ENCODE measurements at places on chromosomes 13 and 19. TPM values are rescaled to one million over a fixed set of nuclear protein-coding genes. Genes with fewer than 3 reads are reported as not detected.

Gene PTH2
- total RNA-seq, result not detected

Gene NPHS1
- total RNA-seq, result not detected

Gene KLK12
- total RNA-seq, result not detected

Gene OR10H5
- not detected for total RNA-seq

Gene GPI
- 111 TPM for total RNA-seq

Gene TMEM255B
- total RNA-seq, result 26.1 TPM

Gene SLC10A2
- total RNA-seq, result not detected

Gene ZNF547
- 1.6 TPM for total RNA-seq

Gene AMER2
- total RNA-seq, result not detected

Gene POU4F1
- 1.7 TPM for total RNA-seq

Gene TSPAN16
- total RNA-seq, result not detected

Gene ZFP28
- 4.6 TPM for total RNA-seq

Gene OSCAR
- not detected for total RNA-seq

Gene BRME1
- total RNA-seq, result 0.32 TPM

Gene RNF17
- total RNA-seq, result not detected

Gene CCDC169
- total RNA-seq, result 3.9 TPM

Gene S1PR4
- total RNA-seq, result 2.3 TPM

Gene ADM5
- 0.32 TPM for total RNA-seq

Gene CYP4F8
- total RNA-seq, result not detected

Gene BEST2
- total RNA-seq, result not detected

Gene NLRP11
- total RNA-seq, result not detected

Gene CRX
- total RNA-seq, result not detected

Gene THSD1
- total RNA-seq, result 54.3 TPM

Gene OR4F17
- total RNA-seq, result not detected

Gene SLC5A5
- not detected for total RNA-seq

Gene RGCC
- 34.8 TPM for total RNA-seq

Data from epithelial cell of umbilical artery (primary cell).